ENCODE measurements at places on chromosomes 16 and 17.

DNA sequence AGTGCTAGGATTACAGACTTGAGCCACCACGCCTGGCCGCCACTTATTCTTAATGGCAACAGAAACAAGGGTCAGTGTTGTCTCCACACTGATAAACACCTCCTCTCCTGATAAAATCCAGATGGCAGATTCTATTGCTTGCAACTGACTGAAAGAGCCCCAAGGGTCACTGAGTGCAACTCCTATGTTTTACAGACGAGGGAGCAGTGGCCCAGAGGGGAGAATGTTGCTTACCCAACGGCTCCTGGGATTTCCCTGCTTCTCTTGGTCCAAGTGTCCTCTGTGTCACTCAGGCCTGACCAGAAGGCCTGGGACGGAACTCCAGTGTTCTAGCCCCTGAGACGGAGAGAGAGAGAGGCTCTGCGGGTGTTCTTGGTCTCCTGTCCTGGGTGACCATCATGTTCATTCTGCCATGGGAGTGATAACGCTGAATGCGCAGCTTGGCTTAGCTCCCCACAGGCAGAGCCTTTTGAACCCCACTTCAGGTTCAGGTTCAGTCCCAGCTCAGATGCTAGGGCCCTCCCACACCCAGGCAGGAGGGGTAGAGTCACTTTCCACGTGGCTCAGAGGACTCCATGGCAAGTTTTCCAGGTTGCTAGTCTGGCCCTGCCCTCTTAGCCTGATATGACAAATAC is 77.3 kb upstream of the NLRP1 start:
- DNase-seq = no peak

DNA sequence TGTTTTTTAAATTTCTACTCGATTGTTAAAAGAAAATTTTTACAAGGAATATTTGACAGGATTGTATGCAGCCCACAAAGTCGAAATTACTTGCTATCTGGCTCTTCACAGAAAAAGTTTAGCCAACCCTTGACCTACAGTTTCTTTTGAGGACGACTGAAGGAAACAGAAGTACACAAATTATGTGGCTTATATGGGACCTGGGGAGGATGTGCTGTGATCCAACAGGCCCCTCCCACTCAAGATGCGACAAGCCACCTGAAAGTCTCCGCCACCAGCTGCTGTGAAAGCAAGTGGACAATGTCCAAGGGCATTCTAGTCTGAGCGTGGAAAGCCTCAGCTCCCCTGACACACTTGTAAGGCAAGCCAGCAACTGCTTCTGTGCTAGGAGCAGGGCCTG is 42.4 kb upstream of the SLC25A19 start:
- DNase-seq = no peak

GRCh38 chr17:2713881-2714280 is 2.3 kb upstream of the CLUH start:
- DNase-seq = no peak

DNA sequence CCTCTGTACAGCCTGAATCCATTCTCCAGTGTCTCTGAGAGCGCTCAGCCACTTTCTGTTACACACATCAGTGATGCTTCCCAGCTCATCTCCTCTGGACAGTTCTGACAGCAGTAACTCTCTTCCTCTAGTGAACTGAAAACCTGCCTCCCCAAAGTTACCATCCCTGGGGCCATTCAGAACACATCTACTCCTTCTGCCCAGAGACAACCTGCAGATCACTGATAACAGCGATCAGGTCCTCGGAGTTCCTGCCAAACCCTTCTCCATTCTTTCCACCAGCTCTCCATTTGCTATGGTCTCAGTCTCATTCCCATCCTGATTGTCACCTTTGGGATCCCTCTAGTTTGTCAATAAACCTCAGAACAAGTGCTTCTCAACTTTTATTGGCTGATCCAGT is 7.3 kb downstream of the ZZEF1 start:
- no peak for DNase-seq

DNA sequence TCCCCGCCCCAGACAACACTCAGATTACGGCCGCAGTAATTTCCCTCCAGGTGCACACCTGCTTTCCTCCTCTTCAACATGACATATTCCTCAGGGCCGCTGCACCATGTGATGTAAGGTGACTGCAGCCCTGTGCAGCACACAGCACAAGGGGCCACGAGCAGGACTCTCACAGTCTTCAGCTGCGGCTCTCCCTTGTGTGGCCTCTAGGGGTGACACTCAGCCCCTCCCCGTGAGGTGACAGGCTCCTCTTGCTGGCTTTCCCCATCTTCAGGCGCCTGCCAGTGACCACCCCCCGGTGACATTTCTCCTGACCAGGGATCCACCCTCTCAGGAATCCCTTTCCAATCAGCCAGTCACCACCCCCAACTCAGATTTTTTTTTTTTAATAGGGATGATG is 31.3 kb upstream of the ABCC3 start:
- no peak for DNase-seq
